ENCODE measurements at places on chromosomes 3 and 15.

DNA sequence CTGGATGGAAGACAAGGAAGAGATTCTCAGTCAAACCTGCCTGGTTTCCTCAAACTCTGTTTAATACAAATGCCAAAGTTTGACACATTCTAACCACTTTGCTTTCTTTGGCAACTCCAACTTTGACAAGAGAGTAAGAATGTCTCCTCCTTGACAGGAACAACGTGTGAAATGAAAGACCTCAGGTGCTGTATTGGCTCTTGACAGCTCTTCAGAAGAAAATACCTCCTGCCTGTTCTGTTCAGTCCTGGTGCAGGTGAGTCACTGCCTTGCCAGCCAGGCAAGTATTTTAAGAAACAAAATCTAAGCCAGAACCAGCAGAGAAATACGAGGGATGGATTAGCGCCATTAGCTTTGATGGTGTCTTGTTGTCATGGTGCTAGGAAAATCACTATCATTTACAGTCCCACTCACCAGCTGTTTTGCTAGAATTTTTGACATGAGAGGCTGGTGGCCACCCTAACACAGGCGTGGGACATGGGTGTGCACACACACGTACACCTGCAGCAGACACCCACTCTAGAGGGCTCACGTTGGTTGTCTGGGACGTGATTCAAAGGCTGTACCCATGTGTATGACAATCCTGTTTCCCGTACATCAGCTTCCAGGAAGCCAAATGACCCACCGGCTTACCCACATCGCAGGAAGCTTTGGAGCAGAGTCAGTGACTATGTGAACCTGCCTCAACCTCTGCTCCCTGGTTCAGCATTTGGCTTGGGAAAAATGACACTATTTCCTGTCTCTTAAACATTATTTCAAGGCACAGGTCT lies 60.4 kb downstream of the CCNL1 start:
- no peak for DNase-seq

DNA sequence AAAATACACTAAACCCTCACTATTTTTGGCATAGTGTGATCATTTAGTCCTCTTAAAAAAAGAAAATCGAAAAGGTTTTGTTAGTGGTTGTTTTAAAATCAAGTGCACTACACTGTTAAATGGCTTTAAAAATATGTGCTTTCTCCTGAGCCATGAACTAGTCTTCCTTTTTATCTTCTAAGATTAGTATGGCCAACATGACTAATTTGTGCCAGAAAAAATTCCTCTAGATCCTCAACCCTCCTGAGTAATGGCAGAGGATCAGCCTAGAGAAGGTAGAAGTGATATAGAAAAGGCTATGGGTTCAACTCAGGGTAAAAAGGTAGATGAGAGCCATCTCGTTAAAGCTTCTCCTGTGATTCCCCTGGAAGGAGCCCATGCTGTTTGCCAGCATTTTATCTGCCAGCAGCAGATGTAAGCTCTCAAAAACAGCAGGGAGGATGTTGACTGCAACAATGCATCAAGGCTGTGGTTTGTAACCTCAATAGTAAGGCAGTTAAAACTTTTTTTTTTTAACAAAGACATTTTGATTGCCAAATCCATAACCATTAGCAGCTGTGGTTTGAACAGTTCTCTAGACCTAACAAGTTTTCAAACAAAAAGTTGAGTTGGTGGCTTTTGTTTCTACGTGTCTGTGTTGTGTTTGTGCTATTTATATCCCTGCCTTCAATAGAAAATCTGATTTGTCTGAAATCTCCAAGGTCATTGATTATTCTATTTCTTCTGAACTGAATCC lies 30.2 kb upstream of the ZNF609 start:
- DNase-seq = no peak

DNA sequence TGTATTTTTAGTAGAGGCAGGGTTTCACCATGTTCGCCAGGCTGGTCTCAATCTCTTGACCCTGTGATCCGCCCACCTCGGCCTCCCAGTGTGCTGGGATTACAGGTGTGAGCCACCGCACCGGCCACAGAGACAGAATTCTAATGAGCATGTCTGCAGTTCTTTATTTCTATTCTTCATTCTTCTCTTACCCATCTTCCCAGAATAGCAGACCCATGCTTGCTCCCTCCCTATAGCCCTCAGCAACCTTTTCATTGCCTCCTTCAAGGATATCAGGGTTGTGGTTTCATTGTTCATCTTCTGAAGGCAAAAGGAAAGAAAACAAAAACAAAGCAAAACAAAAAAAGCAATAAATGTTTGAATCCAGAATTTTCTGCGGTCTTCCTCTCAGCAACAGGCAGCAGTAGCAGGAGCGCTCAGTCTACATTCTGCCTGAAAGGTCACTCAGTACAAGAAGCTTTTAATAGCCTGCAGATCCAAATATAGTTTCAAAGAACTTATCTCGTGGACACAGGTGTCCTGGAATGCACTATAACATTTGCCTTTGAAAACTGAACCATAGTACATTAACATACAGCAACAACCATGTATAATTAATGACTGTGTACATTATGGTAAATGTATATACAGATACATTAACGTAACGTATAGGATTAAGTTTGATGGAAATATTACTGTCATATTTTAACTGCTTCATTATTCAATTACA lies at the start of gene SMCO1:
TSS of gene SMCO1 (minus strand) at position 434 of the 709 bp plus-strand sequence. CDS start at position 297, 137 bp downstream.
- DNase-seq = no peak

DNA sequence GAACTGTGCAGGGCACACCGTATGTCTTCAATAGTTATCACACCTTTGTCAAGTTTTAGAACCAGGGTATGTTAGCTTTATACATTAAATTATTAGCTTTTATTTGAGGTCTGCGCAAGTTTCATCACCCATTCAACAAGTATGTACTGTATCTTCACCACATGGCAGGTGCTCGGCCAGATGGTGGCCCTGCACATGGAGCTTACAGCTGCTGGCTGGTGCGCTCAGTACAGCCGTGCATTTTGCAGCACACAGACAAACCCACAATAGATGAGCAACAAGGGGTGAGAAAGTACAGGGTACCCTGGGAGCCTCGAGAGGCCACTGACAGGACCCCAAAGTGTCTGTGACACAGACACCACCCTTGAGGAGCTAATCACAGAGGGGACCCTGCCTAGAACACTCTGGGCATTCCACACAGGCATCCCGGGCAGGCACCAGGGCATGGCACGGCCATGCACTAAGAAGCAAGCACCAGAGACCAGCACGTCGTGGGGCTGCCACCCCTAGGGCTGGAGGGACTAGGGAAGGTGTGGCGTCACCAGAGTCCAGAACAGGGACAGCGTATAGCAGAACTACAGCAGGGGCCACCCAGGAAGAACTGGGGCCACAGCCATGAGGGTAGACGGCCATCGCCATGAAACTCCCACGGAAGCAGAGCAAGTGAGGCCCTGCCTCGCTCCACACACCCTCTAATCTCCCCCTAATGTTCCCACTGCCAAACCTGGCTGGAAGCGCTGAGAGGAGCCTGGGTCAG lies 27.4 kb downstream of the ZXDC start:
- no peak for DNase-seq

GRCh38 chr15:42155546-42156242 lies 742 bp downstream of the PLA2G4F start:
- no peak for DNase-seq

GRCh38 chr15:53974813-53975212 lies 3.4 kb upstream of the UNC13C start:
- DNase-seq = no peak

DNA sequence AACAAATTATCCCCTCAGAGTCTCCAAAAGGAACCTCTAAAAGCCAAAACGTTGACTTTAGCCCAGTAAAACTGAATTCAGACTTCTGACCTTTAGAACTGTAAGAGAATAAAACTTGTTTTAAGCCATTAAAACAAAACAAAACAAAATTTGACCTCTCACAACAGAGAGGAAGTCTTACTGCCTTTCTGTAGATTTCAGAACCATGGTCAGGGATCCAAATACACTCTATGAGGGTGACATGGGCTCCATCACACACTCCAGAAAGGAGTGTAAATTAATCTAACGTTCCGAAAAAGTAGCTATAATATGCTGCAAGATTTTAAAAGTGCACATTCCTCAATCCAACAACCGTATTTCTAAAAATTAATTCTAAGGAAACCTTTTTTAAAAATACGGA lies 19.2 kb upstream of the RPL14 start:
- DNase-seq = no peak

DNA sequence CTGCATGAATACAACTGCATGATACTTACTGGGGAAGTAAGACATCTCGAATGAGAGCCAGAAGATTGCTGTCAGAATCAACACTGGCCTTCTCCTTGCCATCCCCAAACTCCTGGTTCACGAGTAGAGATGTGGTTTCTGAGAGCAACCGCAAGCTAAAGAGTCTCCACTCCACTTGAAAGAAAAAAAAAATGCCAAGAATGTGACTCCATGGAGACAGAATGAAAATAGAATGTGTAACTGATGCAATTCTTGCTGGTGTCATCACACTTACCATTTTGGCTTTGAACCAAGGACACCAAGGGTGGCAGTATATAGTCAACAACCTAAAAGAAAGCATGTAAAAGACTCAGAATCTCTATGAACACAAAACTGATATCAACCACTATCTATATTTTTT lies 280.4 kb downstream of the ULK4 start:
- no peak for DNase-seq

DNA sequence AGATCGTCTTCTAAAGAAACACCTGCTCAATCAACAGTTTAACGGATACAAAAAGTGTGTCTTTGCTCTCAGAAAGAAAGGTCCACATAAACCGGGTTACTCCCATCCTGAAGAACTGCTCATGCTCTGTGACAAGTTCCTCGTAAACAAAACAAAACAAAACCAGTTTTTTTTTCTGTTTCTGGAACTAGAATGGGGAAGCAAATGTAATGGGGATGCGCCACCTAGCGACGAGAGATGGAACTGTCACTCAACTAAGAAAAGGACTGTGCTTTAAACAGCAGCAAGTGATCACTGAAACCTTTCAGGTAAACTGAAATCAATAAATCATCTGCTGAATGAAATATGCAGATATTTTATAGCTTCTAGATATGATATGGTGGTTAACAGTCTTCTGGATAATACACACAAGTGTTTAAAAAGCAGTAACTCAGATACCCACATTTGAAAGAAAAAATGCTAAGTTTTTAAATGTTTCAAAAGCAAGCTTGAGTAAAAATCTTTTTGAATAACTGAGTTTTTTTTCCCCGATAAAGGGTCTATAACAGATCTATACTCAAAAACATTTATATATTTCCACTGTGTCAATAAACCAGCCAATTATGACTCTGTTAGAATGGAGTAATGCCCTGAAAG lies 10.9 kb downstream of the TM2D3 start:
- peak; percentile 16 for DNase-seq

GRCh38 chr3:33636125-33636850 lies 81.8 kb downstream of the CLASP2 start:
- DNase-seq = no peak

DNA sequence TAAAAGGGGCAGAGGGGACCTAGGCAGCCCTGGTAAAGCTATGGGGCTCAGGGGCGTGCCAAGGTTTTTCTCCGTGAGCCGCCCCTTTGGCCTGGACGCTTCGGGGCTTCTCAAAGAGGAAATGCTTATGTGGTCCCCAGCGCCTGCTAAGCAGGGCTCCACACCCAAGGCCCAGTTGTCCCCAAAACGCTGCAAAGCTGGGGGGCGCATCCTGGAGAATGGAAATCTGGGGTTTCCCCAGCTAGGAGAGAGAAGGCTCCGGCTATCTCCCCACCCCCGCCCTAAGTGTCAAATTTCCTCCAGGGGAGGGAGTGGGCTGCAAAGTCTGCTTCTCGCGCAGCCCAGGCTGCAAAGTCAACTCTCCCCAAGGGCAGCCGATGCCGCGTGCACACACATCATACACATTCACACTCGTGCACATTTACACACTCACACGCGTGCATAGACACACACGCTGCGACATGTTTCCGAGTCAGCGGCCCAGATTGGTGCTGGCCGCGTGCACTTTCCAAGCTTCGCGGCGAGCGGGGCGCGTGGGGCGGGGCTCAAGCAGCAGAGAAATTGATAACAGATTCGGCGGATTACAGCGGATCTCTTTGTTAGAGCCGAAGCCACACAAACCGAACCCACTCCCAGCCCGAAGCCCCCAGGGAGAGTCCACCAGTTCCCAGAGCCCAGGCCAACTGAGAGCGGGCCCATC lies 4.5 kb downstream of the WNT5A start:
- DNase-seq = no peak

DNA sequence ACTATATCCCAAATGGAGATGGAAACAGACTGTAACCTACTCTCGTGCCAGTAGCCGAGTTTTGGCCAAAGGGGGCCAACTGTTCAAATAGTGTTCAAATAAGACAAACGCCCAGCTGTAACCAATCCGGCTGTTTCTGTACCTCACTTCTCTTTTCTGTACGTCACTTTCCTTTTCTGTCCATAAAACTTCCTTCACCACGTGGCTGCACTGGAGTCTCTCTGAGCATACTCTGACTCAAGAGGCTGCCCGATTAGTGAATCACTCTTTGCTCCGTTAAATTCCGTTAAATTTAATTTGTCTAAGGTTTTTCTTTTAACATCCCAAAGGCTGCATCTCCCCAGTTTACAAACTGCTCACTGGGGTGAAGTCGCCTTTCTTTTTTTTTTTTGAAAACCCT lies 219.2 kb upstream of the P2RY1 start:
- DNase-seq = no peak

DNA sequence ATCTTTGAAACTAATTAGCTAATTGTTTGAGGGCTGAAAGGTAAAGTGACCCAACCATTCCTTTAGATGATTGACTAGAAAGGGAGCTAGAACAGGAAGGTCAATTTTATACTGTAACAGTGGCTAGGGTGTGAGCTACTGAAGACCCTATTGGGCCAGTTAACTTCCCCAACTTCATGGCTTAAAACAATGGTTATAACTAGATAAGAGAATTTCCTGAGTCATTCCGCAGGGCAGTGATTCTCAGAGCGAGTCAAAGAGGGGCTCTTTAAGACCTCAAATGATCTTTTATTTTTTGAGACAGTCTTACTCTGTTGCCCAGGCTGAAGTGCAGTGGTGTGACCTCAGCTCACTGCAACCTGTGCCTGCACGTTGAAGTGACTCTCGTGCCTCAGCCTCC lies 33.7 kb upstream of the TTBK2 start:
- DNase-seq = no peak

DNA sequence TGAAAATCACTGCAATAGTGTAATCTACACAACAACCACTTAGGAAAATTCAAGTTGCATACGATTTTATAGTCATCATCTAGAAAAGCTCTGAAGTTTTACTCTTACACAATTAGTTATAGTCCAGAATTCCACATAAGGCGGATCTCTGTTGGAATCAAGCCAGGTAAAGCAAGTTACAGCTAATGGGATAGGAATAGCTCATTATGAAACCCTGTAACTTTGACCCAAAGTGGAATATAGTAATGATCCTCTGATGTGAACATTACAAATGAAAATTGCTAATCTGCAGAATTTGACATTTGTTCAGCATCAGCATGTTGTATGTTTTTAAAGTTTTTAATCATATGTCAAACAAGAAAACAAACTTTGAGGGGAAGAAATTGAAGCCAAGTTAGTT lies 4.4 kb downstream of the CERS3 start:
- DNase-seq = no peak
